Effector memory CD8-positive, alpha-beta T cell (primary cell): ENCODE measurements at places on chromosomes 13 and 19.

DNA sequence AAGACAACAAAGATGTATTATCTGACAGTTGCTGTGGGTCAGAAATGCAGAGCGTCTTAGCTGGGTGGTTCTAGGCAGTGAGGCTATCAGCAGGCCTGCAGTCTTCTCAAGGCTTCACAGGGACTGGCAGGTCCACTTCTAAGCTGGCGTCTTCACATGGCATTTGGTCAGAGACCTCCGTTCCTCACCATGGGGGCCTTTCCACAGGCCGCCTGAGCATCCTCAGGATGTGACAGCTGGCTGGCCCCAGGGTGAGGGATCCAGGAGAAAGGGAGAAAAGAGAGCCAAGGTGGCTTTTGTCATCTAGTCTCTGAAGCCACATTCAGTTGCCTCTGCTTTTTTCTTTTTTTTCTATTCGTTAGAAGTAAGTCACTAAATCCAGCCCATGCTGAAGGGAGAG, 50.3 kb downstream of the FGF14 start:
- no peak overlapping the region for H3K4me3 ChIP-seq
- H3K27ac ChIP-seq = no peak overlapping the region
- no peaks in the 10 kb centered on the region for H3K36me3 ChIP-seq
- H3K4me1 ChIP-seq = no peaks in the 10 kb centered on the region
- DNase-seq = no peak

DNA sequence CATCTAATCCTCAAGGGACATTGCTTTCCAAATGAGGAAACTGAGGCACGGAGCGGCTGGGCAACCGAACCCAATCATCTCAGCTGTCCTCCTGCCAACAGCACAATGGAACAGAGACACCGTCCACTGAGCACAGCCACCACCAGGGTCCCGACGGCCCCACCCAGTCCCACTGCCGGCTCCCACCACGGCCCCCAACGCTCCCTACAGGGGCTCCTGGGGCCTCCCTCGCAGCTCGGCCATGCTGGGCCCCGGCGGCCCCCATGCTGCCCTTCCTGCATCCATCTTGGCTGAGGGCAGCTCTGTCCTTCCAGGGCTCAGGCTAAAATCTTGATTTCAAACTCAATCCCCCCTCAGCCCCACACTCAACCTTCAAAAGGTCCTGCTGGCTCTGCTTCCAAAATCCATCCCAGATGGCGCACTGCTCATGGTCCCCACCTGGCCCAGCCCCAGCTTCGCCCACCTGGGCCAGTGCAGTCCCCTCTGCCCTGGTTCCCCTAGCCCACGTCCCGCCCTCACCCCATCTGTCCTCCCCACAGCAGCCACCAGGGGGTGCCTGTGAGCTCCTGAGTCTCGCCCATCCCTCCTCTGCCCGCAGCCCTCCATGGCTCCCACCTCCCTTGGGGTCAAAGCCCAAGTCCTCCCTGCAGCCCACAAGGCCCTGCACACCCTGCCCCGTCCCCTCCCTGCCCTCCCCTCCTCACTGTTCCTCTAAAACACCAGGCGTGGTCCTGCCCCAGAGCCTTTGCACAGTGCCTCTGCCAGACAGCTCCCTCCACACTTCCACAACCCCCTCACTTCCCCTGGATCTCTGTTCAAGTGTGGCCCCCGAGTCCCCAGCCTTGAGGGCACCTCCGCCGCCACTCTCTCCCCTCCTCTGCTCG, 7.9 kb downstream of the PIP5K1C start:
- no peaks in the 10 kb centered on the region for H3K27me3 ChIP-seq
- no peaks in the 10 kb centered on the region for H3K36me3 ChIP-seq
- peak overlapping the region; percentile 20 for H3K27ac ChIP-seq
- no peak overlapping the region for H3K4me3 ChIP-seq
- H3K4me1 ChIP-seq = peaks cover 32% of the 10 kb centered on the region

DNA sequence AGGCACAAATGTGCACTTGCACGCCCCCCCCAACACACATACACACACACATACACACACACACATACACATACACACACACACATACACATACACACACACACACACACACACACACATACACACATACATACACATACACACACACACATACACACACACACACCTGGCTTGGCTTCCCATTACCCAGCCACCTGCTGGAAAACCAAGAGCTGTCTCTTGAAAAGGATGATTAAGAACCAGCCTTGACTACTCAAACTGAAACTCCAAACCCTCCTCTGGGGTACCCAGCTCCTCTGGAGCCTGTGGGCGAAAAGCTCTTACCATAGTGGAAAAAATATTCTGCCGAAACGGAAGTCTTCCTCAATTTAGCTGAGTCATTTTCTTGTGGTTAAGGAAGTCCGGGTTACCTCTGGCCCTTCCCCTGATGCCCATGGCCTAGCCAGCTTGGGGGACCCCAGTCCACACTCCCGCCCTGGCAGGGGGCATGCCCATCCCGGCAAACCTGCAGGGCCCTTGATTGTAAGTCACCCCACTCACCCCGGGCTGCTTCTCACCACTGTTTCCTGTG, 21.9 kb downstream of the CEBPA start:
- no peak overlapping the region for H3K27ac ChIP-seq
- peaks cover 13% of the 10 kb centered on the region for H3K27me3 ChIP-seq
- H3K4me1 ChIP-seq = peaks cover 7% of the 10 kb centered on the region
- no peak for DNase-seq
- no peak overlapping the region for H3K4me3 ChIP-seq
- H3K36me3 ChIP-seq = no peaks in the 10 kb centered on the region

GRCh38 chr19:51141181-51141580, 920 bp upstream of the SIGLEC7 start:
- H3K36me3 ChIP-seq = no peaks in the 10 kb centered on the region
- peak overlapping the region; percentile 13 for H3K27ac ChIP-seq
- DNase-seq = no peak
- H3K4me1 ChIP-seq = peaks cover 54% of the 10 kb centered on the region
- H3K27me3 ChIP-seq = peaks cover 10% of the 10 kb centered on the region
- no peak overlapping the region for H3K4me3 ChIP-seq

DNA sequence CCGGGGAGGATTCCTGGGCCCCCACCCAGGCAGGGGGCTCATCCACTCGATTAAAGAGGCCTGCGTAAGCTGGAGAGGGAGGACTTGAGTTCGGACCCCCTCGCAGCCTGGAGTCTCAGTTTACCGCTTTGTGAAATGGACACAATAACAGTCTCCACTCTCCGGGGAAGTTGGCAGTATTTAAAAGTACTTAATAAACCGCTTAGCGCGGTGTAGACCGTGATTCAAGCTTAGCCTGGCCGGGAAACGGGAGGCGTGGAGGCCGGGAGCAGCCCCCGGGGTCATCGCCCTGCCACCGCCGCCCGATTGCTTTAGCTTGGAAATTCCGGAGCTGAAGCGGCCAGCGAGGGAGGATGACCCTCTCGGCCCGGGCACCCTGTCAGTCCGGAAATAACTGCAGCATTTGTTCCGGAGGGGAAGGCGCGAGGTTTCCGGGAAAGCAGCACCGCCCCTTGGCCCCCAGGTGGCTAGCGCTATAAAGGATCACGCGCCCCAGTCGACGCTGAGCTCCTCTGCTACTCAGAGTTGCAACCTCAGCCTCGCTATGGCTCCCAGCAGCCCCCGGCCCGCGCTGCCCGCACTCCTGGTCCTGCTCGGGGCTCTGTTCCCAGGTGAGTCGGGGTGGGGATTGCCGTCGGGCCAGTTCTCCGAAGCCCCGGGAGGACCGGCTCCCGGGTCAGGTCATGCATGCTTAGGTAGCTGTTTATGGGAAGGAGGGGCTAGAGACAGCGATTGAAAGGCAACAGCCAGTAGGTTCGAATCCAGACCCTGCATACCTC, at the start of gene ICAM1:
Gene ICAM1 (plus strand): TSS at position 505 of the 779 bp plus-strand sequence. CDS start 40 bp downstream, at position 545.
- H3K4me3 ChIP-seq = peak within 1 kb of the TSS; percentile 89
- peak within 1 kb of the TSS; percentile 95 for H3K27ac ChIP-seq
- DNase-seq = peak; percentile 70
- no peaks in the 10 kb centered on the region for H3K27me3 ChIP-seq

- H3K4me1 ChIP-seq = no peaks in the 10 kb centered on the region
- no peak overlapping the region for H3K27ac ChIP-seq
- H3K27me3 ChIP-seq = no peaks in the 10 kb centered on the region
- peaks cover 3% of the 10 kb centered on the region for H3K36me3 ChIP-seq
Observed at GRCh38 chr13:75618308-75618707, 17.8 kb upstream of the LMO7 start.

- H3K27me3 ChIP-seq = peaks cover 27% of the 10 kb centered on the region
- no peak overlapping the region for H3K27ac ChIP-seq
- H3K4me3 ChIP-seq = no peak overlapping the region
- H3K36me3 ChIP-seq = peaks cover 4% of the 10 kb centered on the region
Observed at GRCh38 chr19:55454787-55455243, 6.6 kb downstream of the ISOC2 start.

- peaks cover 2% of the 10 kb centered on the region for H3K36me3 ChIP-seq
- peaks cover 6% of the 10 kb centered on the region for H3K27me3 ChIP-seq
- DNase-seq = no peak
- H3K4me1 ChIP-seq = peaks cover 27% of the 10 kb centered on the region
Observed at GRCh38 chr19:51271067-51271466, 20.2 kb downstream of the SIGLECL1 start.

GRCh38 chr13:30928978-30929377, 3.5 kb upstream of the TEX26 start:
- H3K4me3 ChIP-seq = no peak overlapping the region
- H3K36me3 ChIP-seq = no peaks in the 10 kb centered on the region
- H3K4me1 ChIP-seq = no peaks in the 10 kb centered on the region
- no peak for DNase-seq
- H3K27ac ChIP-seq = no peak overlapping the region

GRCh38 chr19:48501494-48502349, 9.9 kb downstream of the LMTK3 start:
- peak overlapping the region; percentile 72 for H3K4me3 ChIP-seq
- peak overlapping the region; percentile 44 for H3K27ac ChIP-seq
- H3K27me3 ChIP-seq = no peaks in the 10 kb centered on the region
- DNase-seq = peak; percentile 58
- H3K4me1 ChIP-seq = peaks cover 13% of the 10 kb centered on the region
- H3K36me3 ChIP-seq = peaks cover 2% of the 10 kb centered on the region

DNA sequence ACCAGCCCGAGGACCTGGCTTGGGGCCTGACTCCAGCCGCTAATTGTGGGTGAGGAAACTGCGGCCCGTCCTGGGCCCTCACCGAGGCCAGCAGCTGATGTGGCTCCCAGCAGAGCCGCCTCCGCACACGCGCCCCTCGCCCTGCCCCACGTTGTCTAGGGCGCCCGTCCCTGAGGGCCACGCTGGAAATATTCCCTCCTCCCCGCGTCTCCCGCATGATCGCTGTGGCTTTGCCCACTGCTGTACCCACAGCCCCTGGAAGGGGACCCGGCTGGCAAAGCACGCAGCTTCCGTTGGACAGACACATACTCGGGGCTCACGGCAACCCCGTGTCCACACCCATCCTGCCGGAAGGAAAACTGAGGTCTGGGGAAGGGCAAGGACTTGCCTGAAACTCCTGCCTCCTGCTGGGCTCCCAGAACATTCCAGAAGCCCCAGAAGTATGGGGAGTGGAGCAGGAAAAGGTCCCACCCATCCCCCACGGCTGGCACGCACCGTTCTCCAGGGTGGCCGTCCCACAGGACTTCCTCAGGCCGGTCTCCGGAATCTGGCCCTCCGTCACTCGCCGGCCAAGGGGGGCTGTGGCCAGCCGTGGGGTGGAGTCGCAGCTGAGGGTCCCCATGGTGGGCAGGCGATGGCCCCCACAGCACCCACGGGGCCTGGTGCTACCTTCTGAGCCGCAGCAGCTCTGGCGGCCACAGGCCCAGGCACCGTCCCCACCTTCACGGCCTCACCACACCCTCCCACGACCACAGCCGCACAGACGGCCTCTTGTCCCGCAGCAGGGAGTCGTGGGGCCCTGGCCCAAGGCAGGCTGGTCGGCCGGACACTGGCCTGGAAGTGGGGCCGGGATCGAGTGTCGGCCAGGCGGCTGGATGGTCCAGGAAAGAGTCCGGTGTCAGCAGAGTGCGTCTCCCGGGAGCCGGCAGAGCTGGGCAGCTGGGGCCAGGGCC, 13.6 kb upstream of the SHC2 start:
- no peak overlapping the region for H3K27ac ChIP-seq
- H3K36me3 ChIP-seq = peaks cover 5% of the 10 kb centered on the region
- DNase-seq = no peak
- H3K27me3 ChIP-seq = peaks cover 15% of the 10 kb centered on the region
- no peak overlapping the region for H3K4me3 ChIP-seq
- H3K4me1 ChIP-seq = no peaks in the 10 kb centered on the region

DNA sequence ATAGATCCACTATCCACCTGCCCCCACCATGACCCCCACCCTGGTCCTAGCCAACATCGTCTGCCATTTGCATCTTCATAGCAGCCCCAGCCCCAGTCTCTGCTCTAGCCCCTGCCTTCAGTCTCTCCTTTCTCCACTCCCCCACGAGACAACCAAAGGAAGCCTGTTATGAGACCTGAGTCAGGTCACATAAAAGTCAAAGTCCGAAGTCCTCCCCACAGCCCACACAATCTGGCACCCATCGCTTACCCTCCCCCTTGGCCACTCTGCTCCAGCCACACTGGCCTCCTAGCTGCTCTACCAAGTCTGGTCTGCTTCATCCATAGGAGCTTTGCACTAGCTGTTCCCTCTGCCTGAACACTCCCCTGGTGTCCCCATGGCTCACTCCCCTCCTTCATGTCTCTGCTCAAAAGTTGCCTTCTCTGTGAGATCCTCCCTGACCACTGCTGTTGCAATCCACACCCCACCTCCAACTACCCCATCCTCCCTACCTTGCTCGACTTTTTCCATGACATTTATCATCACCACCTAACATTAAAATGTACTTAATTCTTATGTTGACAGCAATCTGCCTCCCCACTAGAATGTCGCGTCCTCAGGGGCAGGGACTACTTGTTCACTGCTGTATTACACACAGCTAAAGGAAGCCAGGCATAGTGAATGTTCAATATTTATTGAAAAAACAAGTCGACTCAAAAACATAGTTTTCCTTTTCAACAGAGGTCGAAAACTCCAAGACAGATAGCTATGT, 1.2 kb upstream of the PLEKHG2 start:
- DNase-seq = peak; percentile 32
- H3K4me3 ChIP-seq = peak overlapping the region; percentile 99
- peaks cover 91% of the 10 kb centered on the region for H3K36me3 ChIP-seq
- H3K27ac ChIP-seq = peak overlapping the region; percentile 100
- H3K27me3 ChIP-seq = no peaks in the 10 kb centered on the region
- peaks cover 49% of the 10 kb centered on the region for H3K4me1 ChIP-seq

- peaks cover 4% of the 10 kb centered on the region for H3K4me1 ChIP-seq
- H3K4me3 ChIP-seq = no peak overlapping the region
- peaks cover 11% of the 10 kb centered on the region for H3K36me3 ChIP-seq
- no peaks in the 10 kb centered on the region for H3K27me3 ChIP-seq
- H3K27ac ChIP-seq = no peak overlapping the region
Observed at GRCh38 chr19:50790922-50791467, 780 bp downstream of the ACP4 start.

DNA sequence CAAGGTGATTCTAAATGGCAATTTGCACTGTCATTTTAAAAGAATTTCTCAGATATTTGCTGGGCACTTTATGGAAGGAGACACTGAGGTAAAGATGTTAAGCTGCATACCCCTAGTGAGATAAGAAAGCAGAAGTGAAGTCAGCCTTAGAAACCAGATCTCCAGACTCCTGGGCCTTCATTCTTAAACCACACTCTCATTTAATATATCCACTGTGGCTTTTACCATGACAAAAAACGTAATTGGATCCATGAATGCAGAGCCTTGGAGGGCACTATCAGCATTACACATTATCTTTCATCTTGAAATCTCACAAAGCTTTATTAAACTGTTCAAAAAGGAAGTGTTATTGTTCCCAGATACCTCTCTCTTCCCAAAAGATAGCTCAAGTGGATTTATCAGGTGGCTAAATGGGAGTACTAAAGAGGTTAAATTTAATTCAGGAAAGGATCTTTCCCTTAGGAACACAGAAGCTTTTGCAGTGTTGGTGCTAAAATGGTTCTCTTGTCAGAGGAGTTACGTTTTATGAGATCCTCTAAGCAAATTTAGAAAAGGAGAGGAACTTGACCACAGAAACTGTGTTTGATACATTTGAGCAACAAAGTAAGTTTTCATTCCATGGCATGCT, 1060.4 kb downstream of the EFNB2 start:
- H3K4me1 ChIP-seq = no peaks in the 10 kb centered on the region
- H3K36me3 ChIP-seq = no peaks in the 10 kb centered on the region
- DNase-seq = no peak
- H3K27me3 ChIP-seq = no peaks in the 10 kb centered on the region
